Coronary artery (tissue), 2 donors: ENCODE measurements at places on chromosomes 1 and 21.
A peak's percentile ranks its signal among the peaks of the same experiment; 100 is the strongest.

DNA sequence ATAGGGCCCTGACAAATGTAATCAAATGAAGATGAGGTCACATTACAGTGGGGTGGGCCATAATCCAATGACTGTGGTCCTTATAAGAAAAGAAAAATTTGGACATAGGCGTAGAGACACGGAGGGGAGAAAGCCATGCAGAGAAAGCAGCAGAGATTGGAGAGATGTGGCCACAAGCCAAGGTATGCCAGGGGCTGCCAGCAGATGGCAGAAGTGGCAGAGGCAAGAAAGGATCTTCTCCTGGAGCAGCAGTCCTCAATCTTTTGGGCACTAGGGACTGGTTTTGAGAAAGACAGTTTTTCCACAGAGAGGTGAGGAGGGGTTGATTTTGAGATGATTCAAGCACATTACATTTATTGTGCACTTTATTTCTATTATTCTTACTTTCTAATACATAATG is 355.1 kb downstream of the NPHP4 start:
- peak; percentile 26 for DNase-seq

GRCh38 chr1:106121728-106122127 is 934.7 kb upstream of the PRMT6 start:
- DNase-seq: no peak

DNA sequence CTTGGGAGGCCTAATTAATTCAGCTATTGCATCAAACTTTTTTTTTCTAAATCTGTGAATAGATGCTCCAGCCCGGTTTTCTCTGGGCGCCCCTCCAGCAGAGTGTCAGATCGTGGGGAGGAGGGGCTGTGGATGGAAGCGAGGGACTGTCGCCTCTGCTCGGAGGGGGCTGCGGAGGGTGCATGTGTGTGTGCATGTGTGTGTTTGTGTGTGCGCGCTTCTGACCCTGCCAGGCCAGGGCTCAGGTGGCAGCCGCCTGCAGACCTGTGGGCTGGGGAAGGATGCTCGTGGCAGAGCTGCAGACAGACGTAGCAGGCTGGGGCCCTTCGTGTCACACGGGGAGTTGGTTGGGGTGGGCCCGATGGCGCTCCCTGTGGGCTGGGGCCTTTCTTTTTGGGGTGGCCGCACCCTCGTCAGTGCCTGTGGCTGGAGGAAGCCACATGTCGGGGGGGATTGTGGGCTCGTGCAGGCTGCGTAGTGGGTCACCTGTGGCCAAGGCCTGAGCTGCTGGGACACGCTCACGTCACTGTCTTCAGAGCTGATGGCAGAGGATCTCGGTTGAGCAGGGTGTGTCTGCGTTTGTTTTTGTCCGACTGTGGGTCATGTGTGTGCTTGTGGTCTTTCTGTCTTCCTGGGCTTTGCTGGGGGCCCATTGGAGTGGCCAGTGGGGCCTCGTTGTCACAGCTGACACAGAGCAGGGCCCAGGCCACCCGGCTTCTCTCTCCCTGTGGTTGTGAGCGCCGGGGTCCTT is 2.8 kb downstream of the SKI start:
- peak; percentile 82 for DNase-seq

GRCh38 chr1:79041666-79042065 is 35.1 kb upstream of the ADGRL4 start:
- no peak for DNase-seq

DNA sequence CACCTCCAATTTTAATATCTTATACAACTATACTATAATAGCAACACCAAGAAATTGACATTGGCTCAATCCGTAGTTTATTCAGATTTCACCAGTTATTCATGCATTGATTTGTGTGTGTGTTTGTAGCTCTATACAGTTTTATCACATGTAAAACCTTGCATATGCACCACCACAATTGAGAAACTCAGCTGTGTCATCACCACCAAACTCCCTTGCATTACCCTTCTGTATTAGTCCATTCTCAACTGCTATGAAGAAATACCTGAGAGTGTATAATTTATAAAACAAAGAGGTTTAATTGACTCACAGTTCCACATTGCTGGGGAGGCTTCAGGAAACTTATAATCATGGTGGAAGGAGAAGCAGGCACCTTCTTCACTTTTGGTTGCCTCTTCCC is 162.1 kb downstream of the PATJ start:
- no peak for DNase-seq

DNA sequence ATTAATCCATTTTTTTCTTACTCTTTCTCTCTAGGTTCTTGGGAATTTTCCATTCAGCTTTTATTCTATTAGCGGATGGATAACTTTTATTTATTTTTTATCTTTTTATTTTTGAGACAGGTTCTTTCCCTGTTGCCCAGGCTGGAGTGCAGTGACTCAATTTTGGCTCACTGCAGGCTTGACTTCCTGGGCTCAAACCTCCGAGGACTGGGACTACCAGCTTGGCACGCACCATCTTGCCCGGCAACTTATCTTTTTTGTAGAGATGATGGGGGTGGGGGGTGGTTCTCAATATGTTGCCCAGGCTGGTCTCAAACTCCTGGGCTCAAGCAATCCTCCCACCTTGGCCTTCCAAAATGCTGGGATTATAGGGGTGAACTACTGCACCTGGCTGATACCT is 36.1 kb upstream of the CHIT1 start:
- no peak for DNase-seq

GRCh38 chr1:29673228-29673500 is 436.8 kb downstream of the PTPRU start:
- peak; percentile 38 for DNase-seq
